ENCODE measurements at places on chromosomes 16 and 17. TPM values are rescaled to one million over a fixed set of nuclear protein-coding genes. Genes with fewer than 3 reads are reported as not detected.

ARL5C gene
- 0.58 TPM for total RNA-seq

CNTROB gene
- 40.5 TPM for total RNA-seq

TBC1D3L gene
- 5.4 TPM for total RNA-seq

KRT31 gene
- total RNA-seq: not detected

ITGAD gene
- total RNA-seq: not detected
